ENCODE measurements at places on chromosomes 16 and 17.

DNA sequence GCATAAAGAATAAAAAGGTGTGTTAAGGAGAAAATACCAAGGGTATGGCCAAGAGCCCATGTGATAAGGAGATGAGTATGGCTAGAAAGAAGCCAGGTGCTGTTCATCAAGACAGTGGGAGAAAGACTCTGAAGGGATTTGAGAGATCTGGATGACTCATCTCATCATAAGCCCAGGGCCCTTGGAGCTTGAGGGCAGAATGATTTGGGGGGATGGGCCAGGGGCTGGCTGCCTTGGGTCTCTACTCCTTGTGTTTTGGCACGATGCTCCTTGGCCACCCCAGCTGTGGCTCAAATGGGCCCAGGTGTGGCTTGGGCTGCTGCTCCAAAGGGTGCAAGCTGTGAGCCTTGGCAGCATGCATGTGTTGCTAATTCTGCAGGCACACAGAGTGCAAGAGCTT, 14.5 kb upstream of the TNFRSF13B start:
- peaks cover 58% of the 10 kb centered on the region for H3K4me1 ChIP-seq
- no peaks in the 10 kb centered on the region for H3K27me3 ChIP-seq
- no peak for DNase-seq
- no peaks in the 10 kb centered on the region for H3K36me3 ChIP-seq

DNA sequence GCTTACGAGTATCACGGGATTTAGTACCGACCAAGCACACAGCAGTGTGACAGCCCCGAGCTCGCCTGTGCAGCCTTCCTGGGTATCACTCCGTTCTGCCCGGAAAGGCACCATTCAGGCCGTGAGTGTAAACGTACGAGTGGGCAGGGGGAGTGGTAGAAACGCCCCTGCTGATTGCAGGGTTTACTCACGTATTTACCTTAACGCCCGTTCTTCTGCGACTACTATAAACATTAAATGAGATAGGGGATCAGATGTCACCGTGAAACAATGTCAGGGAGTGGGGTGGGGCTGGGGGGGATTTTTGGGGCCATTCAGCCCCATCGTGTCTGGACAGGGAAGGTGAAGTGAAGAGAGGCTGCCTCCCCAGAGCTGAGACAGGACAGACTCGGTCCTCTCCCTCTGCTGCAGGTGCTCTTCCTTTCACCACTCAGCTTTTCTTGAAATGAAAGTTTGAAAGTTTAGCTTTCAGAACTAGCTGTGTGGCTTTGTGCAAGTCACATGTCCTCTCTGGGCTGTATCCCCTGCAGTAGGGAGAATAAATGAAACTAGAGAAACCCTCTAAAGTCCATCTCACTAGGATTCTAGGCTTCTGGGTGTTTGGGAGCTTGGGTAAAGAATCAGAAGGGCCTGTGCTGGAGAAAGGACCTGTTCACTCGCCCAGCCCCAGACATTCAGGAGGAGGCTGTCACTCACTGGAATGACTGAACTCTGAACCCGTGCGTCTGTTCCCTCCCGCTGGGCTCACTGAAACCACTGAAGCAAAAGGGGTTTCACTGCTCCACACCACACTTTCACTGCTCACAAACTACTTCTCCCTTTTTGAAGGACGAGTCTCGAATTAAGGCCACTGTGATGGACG, 66.7 kb downstream of the RPA1 start:
- H3K27ac ChIP-seq: no peak overlapping the region
- peaks cover 86% of the 10 kb centered on the region for H3K36me3 ChIP-seq
- no peak overlapping the region for H3K4me3 ChIP-seq
- DNase-seq: no peak
- no peaks in the 10 kb centered on the region for H3K27me3 ChIP-seq

GRCh38 chr16:48531011-48531962, 78.7 kb downstream of the N4BP1 start:
- H3K4me3 ChIP-seq: no peak overlapping the region
- H3K27me3 ChIP-seq: no peaks in the 10 kb centered on the region
- H3K27ac ChIP-seq: no peak overlapping the region
- H3K36me3 ChIP-seq: no peaks in the 10 kb centered on the region
- peaks cover 6% of the 10 kb centered on the region for H3K4me1 ChIP-seq
- no peak for DNase-seq

GRCh38 chr17:62716834-62717588, 89.5 kb downstream of the MRC2 start:
- no peak overlapping the region for H3K4me3 ChIP-seq
- H3K27ac ChIP-seq: no peak overlapping the region
- H3K36me3 ChIP-seq: no peaks in the 10 kb centered on the region
- no peak for DNase-seq

DNA sequence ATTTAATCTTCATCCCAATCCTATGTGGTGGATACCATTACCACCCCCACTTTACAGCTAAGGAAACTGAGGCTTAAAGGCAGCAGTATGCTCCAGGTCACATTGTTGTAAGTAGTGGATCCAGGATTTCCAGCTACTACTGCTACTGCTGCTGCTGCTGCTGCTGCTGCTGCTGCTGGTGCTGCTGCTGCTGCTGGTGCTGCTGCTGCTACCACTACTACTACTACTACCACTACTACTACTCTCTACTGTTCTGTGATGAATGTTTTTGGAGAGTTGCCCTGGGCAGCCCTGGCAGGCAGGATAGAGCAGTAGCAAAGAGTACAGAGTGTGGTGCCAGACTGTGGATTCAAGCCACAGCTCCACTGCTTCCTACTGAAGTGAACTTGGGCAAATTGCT, 49.3 kb upstream of the SLC12A3 start:
- H3K36me3 ChIP-seq: peaks cover 16% of the 10 kb centered on the region
- H3K27ac ChIP-seq: no peak overlapping the region
- no peaks in the 10 kb centered on the region for H3K4me1 ChIP-seq
- no peak overlapping the region for H3K4me3 ChIP-seq
- H3K27me3 ChIP-seq: no peaks in the 10 kb centered on the region
- no peak for DNase-seq

DNA sequence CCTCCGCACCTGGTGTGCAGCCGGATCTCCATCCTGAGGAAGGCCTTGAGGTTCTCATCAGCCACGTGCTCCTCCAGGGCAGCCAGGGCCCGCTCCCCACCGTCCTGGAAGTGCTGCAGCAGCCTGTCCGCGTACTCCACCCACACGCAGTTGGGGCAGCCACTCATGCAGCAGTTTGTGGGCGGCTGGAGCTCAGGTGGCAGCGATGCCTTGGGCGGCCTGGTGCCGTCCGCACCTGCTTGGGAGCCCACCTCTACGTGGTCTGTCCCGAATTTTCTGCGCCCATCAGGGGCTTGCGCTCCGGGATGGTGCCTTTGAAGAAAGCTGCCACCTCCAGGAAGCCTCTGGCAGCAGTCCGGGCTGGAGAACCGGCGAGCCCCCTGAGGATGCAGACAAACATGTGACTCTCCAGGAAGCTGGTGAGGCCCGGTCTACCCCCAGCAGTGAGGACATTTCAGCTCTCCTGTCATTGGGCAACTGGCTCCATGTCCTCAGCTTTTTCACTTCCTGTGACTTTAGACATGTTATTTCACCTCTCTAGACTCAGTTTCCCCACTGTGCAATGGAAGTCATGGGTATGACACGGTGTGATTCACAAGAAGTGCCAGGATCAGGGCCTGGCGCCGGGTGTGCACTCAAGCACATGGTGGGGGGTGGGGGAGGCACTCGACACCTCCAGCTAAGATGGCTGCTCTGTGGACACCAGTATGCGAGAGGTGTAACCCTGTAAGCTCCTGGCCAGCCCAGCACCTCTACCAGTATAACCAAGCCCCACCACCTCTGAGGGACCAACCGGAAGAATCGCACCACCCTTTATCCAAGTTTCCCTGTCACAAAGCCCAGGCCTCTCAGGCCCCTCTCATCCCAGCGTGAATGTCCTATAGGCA, 957 bp downstream of the OXLD1 start:
- no peak for DNase-seq
- H3K36me3 ChIP-seq: peaks cover 41% of the 10 kb centered on the region
- H3K27ac ChIP-seq: peak overlapping the region; percentile 96

GRCh38 chr17:2854143-2855055, 58.2 kb downstream of the RAP1GAP2 start:
- H3K4me1 ChIP-seq: peaks cover 32% of the 10 kb centered on the region
- DNase-seq: peak; percentile 79
- H3K27me3 ChIP-seq: peaks cover 42% of the 10 kb centered on the region
- peak overlapping the region; percentile 38 for H3K4me3 ChIP-seq
- peaks cover 4% of the 10 kb centered on the region for H3K36me3 ChIP-seq

GRCh38 chr16:55189682-55190636, 134.0 kb upstream of the IRX6 start:
- H3K36me3 ChIP-seq: no peaks in the 10 kb centered on the region
- H3K27me3 ChIP-seq: peaks cover 12% of the 10 kb centered on the region
- no peaks in the 10 kb centered on the region for H3K4me1 ChIP-seq
- no peak for DNase-seq
- no peak overlapping the region for H3K4me3 ChIP-seq

DNA sequence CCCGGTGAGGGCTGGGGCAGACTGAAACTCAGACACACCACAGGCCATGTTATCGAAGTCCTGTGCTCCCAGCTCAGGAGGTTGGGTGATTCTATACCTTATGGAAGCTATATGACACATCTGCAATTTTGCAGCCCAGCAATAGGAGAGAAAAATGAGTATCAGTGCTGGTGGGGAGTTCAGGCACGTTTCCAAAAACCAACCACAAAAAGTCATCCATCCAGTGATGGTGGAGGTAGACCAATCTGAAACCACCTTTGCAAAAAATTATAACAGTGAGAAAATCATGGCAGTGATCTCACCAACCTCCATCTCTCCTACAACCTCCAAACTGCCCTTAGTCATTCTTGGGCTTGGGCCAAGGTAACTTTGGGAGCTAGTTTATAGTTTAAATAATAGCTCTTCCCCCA, 327.9 kb downstream of the SLC39A11 start:
- no peak overlapping the region for H3K27ac ChIP-seq
- H3K36me3 ChIP-seq: no peaks in the 10 kb centered on the region
- H3K27me3 ChIP-seq: no peaks in the 10 kb centered on the region
- no peaks in the 10 kb centered on the region for H3K4me1 ChIP-seq

DNA sequence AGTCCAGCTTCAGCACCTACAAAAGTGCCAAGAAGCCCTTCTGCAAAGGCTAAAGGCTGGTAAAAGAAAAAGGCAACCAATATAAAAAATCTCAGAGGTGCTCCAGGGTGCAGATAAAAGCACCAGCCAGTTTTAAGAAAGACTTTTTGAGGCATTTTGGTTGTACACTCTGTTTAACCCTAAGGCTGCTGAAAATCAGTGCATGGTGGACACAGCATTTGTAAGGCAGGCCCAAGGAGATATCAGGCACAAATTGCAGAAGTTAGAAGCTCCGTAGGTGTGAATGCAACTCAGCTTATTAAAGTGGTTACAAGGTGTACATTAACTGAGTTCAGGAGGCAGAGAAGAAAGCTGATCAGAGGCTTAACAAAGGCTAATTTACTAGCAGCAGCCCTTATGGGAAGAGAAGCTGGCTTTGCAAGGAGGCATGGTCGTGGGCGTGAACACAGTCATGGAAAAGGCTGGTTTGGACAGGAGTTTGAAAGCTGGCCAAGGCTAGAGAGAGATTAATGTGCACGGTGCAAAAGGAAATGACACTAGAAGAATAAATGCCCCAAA, 21.1 kb downstream of the ACSM1 start:
- no peaks in the 10 kb centered on the region for H3K27me3 ChIP-seq
- peaks cover 14% of the 10 kb centered on the region for H3K4me1 ChIP-seq
- H3K27ac ChIP-seq: peak overlapping the region; percentile 81

GRCh38 chr17:13650096-13650675, 48.5 kb upstream of the HS3ST3A1 start:
- H3K4me3 ChIP-seq: no peak overlapping the region
- no peak overlapping the region for H3K27ac ChIP-seq
- H3K4me1 ChIP-seq: no peaks in the 10 kb centered on the region
- no peak for DNase-seq

DNA sequence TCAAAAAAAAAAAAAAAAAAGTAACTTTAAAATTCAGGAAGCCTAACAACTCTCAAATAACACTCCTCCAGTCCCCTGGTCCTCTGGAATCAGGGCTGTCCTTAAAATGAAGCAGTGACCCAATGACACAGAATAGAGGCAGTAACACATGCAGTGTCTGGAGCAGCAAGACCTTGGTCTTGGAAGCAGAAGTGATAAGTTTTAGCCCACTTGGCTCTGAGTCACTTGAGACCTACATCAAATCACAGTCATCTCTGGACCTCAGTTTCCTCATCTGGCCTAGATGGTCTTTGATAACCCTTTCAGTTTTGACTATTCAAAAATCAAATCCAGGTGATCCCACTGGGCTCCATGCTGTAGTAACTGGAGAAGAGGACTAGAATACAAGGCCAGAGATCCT, 39.0 kb downstream of the LYRM1 start:
- peaks cover 16% of the 10 kb centered on the region for H3K4me1 ChIP-seq
- H3K36me3 ChIP-seq: no peaks in the 10 kb centered on the region
- no peak for DNase-seq
- no peak overlapping the region for H3K27ac ChIP-seq
- H3K4me3 ChIP-seq: no peak overlapping the region

DNA sequence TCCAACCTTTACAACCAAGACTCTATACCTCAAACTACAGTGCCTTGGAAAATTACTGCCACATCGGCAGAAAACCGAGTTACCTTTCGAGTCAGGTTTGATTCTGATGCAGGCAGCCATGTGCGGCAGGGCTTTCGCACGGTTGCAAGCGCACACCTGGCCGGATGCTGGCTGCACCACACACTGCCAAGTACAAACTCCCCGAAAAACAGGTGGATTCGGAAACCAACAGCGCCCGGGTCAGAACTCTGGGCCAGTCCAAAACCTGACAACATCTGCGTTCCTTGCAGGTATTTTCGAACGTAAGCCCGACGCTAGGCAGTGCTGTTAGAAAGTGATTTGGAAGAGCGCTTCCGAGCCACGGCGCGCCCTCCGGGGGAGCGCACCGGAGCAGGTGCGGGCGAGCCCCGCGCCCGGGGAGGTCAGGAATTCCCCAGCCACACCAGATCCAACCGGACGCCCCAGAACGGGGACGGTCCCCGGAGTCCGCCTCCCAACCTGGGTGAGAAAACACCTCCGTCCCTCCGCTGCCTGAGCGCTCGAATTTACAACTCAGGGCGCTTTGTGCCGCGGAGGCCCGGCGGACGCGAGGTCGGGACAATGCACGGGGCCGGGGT, 1.2 kb downstream of the USP7 start:
- H3K27me3 ChIP-seq: no peaks in the 10 kb centered on the region
- DNase-seq: peak; percentile 91
- peak overlapping the region; percentile 90 for H3K27ac ChIP-seq
- peak overlapping the region; percentile 71 for H3K4me3 ChIP-seq

Data from spleen (tissue), 13 donors.